ENCODE measurements at places on chromosomes 11 and 22.

DNA sequence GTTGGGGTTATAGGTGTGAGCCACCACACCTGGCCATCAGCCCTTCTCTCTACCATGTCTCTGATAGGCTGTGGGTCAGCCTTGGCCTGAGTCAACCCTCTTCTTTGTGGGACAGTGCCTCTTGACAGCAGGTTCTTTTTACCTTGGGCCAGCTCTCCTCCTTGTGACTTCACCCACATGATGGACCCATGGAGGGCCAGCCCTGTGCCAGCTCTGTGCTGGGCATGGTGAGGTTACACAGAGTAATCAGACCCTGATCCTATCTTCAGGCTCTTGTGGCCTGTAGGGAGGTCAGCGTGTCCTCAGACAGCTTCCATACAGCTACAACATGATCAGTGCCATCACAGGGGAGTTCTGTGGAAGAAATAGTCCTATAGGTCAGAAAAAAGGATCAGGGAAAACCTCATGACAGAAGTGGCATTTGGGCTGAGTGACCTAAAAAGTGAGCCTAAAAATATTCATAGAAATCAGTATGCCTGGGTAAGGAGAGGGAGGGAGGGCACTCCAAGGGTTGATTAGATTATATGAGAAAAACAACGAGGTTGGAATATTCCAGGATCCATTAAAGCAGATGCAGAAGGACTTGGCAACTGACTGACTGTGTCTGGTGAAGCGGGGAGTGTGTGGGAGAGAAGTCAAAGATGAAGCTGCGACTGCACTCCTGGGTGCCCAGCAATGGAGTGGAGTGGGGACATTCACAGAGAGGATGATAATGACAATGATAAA is 17.1 kb downstream of the OTOG start:
- DNase-seq, result no peak

DNA sequence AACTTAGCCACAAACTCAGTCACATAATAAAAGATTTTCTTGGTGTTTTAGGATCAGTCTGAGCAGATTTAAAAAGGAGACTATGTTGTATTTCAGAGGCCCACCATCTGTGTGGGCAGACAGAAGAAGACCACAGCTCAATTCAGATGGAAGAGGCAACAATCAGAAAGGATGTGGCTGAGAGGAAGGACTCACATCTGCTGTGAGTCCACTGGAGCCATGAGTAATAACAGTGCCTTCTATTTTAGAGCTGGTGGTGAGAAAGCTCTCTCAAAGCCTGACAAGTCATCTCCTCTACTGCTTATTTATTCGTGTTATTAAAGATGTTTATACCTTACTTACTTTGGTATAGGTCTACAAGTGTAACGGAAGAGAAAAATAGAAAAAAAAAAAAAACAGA is 357.2 kb downstream of the OPCML start:
- no peak for DNase-seq

DNA sequence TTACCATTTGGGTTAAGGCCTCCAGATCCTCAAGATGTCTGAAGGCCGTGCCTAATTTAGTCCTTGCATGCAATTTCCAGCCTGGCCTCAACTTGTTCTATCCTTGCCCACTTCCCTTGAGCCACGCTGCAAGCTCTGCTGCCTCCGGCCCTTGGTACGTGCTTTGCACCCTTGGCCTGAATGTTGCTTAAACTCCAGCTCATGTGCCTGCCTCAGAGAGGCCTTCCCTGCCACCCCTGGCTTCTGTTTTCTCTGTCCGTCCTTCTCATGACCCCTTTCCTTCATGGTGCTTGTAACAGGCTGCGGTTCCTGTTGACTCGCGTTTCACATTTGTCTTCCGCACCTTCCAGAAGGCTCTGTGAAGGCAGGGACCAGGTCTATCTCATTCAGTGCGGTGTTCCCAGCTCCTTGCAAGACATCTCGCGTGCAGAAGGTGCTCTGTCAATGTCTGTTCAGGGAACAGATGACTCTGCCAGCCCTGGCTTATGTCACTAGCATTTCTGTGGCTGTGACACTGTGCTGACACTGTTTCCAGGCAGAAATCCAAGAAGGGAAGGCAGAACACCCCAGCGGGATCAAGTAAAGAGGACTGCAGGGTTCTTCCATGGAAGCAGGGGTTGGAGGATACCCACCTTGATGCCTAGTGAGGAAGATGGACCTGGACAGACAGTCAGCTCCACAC is 61.8 kb downstream of the FBLN1 start:
- DNase-seq, result no peak

DNA sequence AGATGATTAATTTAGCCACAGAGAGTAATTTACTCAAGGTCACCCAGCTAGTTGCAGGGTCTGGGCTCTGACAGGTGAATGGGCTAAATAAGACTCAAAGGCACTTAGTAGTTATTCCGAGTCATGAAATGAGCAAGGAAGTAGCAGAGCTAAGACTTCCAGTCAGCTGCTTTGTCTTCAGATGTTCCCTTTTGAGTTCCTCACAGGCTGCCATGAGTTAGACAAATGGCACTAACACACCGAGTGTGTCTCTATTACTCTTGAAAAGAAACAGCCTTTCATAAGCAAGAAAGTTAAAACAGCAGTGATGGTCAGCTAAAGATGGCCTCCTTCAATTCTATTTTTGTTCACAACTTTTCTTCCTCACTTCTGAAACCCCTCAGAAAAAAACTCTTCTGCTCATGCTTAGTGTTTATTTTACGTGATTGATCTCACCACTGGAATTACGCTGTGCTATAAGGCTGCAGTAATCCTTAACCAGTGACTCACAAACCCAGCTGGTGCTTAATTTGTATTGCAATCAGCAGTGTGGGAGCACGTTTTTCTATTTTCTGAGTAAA is 389.1 kb downstream of the AASDHPPT start:
- no peak for DNase-seq

DNA sequence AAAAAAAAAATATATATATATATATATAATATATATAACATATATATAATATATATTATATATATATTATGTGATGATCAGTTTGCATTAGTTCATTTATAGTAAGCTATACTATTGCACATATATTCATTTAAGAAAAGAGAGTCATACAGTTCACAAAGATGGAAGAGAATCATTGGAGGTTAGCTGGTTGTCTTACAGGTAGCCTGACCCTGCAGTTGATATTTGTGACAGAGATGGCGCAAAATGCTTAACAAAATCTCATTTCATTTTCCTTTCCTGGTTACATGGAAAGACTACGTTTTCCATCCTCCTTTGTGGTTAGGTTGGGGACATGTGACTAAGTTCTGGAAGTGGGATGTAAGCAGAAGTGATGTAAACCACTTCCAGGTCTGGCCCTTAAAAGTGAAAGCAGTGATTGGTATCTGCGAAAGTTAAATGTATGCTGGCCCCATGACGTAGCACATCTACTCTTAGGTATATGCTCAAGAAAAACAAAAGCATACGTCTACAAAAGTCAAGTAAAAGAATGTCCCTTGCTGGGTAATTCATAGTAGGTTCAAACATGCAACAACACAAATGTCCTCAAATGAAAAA is 7.2 kb upstream of the TMEM135 start:
- no peak for DNase-seq

DNA sequence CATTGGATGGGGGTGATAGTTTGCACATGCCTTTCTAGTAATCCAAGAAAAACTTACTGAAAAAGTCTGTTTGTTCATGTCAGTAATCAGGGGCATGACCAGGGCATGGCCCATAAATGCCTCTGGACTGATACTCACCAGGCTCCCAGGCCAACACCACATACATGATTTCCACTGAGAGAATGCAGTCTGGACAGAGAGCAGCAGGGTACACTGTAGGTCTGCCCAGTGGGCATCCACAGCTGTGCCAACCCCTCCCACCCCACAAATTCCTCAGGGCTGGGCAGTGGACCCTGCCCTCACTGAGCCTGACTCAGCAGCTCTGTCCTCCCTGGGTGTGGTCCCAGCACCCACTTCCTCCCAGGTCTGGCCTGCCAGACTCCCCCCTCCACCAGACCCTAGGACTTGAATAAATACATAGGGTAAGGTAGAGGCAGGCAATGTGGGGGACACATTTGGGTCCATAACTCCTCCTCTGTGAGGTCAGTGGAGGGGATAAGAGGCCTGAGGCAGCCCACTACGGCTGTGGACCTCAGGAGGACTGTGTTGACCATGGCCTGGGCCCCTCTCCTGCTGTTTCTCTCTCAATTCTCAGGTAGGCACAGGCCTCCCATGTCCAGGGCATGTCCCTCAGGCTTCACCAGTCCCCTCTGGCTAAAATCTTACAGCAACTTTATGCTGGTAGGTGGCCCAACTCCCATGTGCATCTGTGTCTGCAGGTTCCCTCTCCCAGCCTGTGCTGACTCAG is 92.2 kb upstream of the TOP3B start:
- DNase-seq, result no peak

GRCh38 chr11:1556278-1556902 is 15.7 kb downstream of the DUSP8 start:
- no peak for DNase-seq

DNA sequence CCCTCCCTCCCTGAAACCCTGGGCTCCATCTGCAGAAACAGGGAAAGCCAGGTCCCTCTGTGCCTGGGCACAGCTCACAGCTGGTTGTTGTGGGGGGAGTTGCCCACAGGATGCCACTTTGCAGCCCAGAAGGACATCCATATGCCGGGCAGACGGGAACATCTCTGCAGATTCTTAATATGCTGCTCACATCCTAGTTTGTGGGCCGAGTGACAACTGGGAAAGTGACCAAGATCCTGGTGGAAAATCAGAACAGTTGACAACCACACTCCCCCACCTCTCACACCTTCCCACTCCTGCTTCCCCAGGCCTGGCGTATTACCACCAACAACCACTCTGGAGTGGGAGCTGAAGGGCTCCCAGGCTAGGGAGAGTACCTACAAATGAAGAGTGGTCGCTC is 7.3 kb upstream of the SCGB1A1 start:
- DNase-seq, result no peak

- DNase-seq, result no peak
Measured at GRCh38 chr11:125228445-125228844, 63.9 kb downstream of the PKNOX2 start.

GRCh38 chr11:131136486-131136885 is 220.2 kb upstream of the SNX19 start:
- no peak for DNase-seq

DNA sequence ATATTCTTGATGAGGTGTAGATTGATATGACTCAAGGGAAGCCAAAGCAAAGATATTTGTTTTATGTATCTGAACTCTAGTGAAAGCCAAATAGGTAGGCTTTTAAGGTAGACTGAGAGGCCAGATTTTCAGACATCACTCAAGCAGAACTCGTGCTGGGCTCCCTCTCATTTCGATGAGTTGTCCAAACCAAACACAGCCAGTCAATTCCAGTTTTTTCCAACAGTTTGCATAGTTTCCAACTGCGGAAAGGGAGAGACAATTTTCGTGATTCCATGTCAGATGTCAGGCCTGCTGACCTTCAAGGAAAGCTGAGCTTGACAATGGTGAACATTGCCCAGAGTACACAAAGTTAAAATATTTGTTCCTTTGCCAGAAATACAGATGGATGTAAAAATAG is 110.9 kb upstream of the MPPED2 start:
- no peak for DNase-seq

DNA sequence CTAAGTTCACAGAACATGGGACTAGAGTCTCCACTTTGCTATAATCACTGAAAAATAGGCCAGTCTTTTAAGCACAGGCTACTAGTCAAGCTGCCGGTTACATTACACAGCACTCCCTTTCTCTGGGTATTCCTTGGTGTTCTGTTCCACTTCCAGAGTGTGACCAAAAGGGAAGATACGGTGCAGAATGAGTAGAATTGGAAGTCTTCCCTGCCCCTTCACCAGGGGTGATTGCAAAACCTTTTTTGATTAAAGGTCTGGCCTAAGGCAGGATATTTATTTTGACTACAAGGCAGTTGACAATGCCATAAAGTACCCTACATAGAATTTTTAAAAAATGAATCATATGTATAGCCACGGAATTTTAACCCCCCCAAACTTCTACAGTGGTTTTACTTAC is 59.6 kb upstream of the ADORA2A start:
- no peak for DNase-seq

DNA sequence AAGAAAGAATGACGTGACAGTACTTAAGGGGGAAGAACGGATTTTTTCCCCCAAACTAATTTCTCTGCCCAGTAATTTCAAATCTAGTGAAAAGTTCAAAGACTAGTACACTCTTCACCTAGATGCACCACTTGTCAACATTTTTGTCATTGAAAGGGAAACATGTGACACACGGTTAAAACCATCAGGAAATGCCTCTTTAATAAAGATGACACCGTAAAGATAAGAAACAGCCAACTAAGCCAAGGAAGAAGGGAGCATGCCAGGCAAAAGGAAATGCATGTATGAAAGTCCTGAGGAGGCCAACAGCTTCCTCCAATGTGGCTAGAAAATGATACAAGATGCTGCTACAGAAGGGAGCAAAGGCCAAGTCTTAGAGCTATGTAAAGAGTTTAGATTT is 49.4 kb downstream of the RSF1 start:
- DNase-seq, result peak; percentile 25

DNA sequence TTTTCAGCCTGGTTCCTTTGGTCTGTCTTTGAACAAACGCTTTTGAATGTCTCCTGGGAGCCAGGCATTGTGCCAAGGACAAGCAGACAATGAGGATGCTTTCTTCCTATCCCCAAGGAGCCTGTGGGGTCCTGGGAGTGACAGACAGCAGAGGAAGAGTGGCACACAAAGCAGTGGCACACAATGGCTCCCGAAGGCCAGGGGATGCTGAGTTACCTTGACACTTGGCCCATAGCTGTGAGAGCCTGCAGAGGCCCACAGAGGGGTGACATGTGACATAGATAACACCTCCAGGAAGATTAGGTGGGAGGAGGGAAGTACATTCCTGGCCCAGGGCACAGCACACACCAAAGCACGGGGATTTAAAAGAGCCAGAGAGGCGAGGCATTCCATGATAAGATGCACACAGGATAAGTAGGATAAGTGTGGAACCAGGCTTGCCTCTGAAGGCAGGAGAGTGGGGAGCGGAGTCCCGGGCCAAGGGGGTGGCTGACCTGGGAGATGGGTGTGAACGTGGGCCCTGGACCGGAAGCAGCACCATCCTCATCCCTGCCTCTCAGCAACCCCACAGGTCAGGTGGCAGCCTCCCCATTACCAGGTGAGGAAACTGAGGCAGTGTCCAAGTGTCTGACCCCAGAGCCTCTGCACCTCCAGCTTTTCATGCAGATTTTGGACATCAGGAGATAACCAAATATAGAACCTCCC is 6.3 kb downstream of the UPB1 start:
- no peak for DNase-seq

DNA sequence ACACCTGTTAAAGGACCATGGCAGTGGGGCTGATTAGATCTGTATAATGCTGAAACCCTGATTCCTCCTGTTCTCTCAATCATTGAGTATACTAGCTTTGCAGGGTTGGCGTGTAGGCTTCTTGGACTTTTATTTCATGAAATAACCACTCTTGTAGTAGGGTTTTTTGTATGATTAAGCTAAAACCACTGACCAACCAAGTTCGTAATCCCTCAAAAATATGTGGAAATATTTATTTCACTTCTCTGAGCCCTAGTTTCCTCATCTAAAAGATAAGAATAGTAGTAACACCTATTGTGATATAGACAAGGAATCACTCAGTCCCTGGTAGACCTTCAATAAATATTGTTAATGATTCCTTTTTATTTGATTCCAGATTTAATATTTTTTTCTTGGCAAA is 4.2 kb downstream of the API5 start:
- DNase-seq, result no peak

- DNase-seq, result no peak
Measured at GRCh38 chr11:59574932-59575502, 40.6 kb downstream of the OSBP start.

GRCh38 chr11:34631737-34632104 is 10.8 kb downstream of the EHF start:
- DNase-seq, result no peak

- no peak for DNase-seq
Measured at GRCh38 chr22:25039255-25039654, 86.7 kb downstream of the KIAA1671 start.

Measured in hematopoietic multipotent progenitor cell treated with erythropoietin and hydrocortisone succinate and interleukin-3 and kit ligand, for 8 days (in vitro differentiated cells).